ENCODE measurements at places on chromosomes 3 and 15. TPM values are rescaled to one million over a fixed set of nuclear protein-coding genes. Genes with fewer than 3 reads are reported as not detected.

The CSTA gene
- 1.4 TPM for polyA plus RNA-seq

GRCh38 chr3:157204431-157204830 lies 44.5 kb upstream of the CCNL1 start:
- no peak for DNase-seq

DNA sequence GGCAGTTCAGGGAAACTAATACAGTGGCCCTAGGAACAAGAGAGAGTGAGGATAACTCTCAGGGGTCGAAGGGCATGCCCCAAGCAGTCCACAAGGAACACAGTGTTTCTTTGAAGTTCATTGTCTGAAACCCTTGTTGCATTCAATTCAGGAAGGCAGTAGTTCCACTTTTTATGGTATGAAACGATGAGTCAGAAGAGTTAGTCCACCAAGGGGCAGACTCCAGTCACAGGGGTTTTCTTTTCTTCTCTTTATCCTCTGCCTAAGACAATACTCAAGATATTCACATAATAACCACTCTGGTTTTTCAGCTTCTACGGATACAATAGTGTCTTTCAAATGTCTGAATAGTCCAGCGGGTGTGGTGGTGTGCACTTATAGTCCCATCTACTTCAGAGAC lies 23.7 kb upstream of the TICRR start:
- no peak for DNase-seq

- DNase-seq: peak; percentile 70
These were observed 22.3 kb downstream of the OSBPL10 start for GRCh38 chr3:31958701-31959152.

DNA sequence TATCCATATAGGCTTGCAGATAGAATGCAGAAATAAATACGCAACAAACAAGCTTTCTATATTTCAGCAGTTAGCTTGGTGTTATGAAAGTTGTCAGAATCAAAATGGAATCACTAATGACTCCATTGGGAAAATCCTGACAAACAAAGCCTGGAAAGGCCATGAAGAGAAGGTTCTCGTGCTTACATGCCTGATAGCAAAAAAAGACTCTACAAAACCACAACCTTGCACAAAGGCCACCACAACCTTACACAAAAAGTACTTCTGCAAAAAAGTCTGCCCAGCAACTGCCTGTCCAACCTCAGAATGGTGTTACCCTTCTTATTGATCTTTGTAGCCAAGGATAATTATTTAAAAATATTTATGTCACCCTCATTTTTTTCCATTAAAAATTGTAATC lies 14.4 kb upstream of the PLSCR1 start:
- DNase-seq: no peak

DNA sequence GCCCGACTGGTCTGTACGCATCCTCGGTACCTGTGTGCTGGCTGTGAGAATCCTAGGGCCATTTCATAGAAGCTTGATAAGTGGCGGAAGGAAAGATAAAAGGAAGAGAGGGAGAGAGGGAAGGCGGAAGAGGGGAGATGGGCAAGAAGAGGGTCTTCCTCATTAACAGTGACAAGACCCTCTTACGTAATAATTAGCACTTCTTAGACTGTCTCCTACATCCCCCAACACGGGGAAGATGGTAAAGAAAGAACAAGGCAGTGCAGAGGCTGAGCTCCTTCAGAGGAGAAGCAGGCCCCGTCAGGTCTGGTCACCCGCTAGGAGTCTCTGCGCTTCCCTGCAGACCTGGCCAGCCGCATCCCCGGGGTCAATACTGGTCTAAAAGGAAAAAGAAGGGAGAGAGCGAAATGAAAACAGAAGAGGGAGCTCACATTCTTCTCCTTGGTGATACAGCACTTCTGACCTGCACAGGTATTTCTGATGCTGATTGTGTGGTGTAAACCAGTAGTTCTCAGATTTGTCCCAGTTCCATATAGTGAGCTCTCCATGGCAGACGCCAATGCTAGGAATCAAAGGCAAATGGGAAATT lies 19.0 kb upstream of the FAM240A start:
- DNase-seq: no peak

- peak; percentile 85 for DNase-seq
These were observed at the start of gene CFAP100 for GRCh38 chr3:126394179-126394976. TSS of gene CFAP100 (plus strand) at chr3:126394909. CDS start at chr3:126396001, 1,092 bp downstream.

GRCh38 chr15:75325922-75326321 lies 9.9 kb upstream of the COMMD4 start:
- DNase-seq: no peak

DNA sequence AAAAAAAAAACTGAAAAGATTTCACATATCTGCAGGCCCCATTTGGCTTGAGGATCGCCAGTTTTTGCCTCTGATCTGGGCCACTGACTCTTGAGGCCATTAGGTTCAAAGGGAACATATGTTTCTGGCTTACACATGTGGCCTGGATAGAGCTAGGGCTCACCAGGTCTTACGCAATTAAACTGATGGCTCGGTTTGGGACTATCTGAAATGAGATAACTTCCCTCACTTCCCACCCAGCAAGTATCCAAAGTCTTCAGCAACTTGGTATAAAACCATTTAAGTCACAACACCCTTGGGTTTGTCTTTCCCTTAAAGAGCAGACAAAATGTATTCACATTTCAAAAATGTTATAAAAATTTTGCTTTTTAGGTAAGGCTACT lies 36.3 kb downstream of the LRIG1 start:
- no peak for DNase-seq

DNA sequence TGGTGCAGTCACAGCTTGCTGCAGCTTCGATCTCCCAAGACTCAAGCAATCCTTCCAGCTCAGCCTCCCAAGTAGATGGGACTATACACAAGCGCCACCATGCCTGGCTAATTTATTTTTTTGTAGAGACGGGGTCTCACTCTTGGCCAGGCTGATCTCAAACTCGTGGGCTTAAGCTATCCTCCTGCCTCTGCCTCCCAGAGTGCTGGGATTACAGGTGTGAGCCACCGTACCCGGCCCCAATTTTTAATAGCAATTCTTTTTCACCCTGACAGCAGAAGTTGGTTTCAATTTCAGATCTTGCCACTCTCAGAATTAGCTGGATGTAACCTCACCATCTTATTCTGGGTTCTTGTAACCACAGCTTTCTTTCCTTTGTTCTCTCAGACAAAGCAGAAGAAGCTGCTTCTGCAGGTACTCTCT lies 64.8 kb downstream of the TRIM71 start:
- DNase-seq: no peak
